ENCODE measurements at places on chromosomes 3 and 15.

DNA sequence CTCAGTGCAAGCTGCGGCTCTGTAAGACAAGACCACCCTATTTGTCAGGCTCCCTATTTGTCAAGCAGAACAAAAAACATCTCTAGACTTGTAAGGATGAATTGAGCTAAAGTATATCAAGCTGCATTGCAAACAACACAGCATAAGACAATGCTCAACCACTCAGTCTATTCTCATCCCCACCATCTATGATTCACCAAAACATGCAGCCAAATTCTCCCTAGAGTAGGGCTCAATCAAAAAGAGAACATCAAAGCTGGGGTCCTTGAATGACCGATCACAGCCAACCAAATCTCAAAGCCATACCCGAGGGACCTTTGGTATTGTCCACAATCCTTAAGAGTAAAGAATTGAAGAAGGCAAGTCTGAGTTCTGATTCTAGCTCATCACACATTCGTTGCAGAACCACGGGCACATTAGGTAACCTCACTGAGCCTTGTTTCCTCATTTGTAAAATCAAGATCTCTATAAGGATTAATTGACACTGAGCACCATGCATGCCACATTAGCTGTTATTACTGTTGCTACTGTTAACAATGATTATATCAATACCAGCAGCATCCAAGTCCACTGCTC, 31.2 kb downstream of the RFTN1 start:
- DNase-seq: no peak

- peak; percentile 56 for DNase-seq
Observed at GRCh38 chr3:39388741-39389248, 5.6 kb downstream of the SLC25A38 start.

- no peak for DNase-seq
Observed at GRCh38 chr3:42590989-42591756, 513 bp downstream of the SS18L2 start.

DNA sequence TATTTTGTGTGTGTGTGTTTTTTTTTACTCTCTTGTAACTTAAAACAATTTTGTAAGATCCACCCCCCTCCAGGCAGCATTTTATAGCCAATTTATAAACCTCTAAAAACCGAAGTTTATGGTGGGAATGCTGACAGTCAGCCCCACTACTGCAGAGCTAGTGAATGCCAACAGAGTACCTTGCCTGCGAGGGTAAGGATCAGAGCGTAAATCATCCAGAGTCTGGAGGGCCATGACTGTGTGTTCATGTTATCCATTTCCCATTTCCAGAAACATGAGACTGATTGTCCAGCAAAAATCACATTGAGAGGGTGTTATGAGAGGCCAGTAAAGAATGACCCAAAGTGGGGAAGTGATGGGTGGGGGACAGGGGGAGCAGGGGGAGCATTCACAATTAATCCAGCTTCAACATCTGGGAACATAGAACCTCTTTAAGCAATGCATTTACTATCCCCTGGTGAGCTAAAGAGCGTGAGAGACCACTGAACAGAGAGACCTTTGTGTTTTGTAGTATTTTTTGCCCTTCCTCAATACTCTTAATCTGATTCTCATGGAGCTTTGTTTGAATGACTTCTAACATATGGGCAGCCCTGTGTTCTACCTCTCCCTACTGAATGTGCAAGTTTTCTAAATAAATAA, 464.5 kb downstream of the RBMS3 start:
- no peak for DNase-seq

- no peak for DNase-seq
Observed at GRCh38 chr3:147615035-147615434, 205.9 kb downstream of the ZIC1 start.

GRCh38 chr3:14262212-14262611, 83.6 kb downstream of the LSM3 start:
- no peak for DNase-seq

GRCh38 chr3:45803252-45803935, 7.1 kb upstream of the SLC6A20 start:
- DNase-seq: no peak
